ENCODE measurements at places on chromosomes 11 and 22.
A peak's percentile ranks its signal among the peaks of the same experiment; 100 is the strongest.

DNA sequence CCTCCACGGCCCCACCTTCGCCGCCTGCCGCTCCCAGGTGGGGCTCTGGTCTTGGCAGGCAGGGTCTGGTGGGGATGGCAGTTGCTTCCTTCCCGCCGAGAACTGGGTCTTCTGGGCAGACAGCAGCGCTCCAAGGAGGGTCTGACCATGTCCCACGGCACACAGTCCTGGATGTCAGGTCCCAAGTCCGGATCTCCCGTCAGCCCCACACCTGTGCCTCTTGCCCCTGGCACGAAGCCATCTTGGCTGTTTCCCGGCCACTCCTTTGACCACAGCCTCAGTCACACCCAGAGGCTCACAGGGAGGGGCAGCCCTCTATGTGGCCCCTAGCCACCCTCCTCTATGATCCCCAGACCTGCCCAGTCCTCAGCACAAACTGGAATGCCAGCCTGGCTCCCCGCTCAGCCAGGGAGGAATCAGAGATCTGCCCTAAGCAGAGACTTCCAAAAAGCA is 14.3 kb downstream of the MUC5B start:
- no peak for DNase-seq

DNA sequence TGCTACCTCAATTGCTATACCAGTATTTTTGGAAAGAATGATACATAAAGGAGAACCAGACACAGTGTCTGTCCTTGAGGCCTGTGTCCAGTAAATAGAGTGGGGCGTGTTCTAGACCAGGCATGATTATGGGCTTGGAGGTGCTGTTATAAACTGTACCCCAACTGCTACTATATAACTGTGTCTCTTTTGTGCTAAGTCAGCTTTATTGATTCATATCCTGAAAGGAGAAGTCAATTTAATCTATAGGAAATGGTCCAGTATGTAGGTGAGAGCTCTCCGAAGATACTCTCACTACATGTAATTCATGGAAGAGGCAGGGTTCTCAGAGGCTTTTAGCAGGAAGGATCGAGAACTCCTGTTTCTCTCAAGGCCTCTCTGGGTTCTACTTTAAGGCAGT is 334.3 kb downstream of the TMEM135 start:
- no peak for DNase-seq

DNA sequence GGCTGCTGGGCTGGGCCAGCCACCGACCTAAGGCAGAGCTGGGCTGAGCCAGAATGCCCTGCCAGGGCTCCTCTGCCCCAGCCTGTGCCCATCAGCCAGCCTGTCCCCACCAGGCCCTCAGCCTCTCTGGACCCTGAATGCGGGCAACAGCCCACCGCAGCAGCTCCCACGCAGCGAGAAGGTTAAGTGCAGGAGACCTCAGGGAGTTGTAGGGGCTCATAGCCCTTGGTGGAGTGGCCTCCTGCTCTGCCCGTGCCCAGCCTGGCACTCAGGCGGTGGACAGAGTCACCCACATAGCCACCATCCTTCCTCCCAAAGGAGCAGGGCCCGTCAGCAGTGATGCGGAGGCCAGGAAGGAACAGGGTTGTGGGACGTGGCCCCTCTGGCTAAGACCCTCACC is 19.1 kb downstream of the WNT7B start:
- no peak for DNase-seq

DNA sequence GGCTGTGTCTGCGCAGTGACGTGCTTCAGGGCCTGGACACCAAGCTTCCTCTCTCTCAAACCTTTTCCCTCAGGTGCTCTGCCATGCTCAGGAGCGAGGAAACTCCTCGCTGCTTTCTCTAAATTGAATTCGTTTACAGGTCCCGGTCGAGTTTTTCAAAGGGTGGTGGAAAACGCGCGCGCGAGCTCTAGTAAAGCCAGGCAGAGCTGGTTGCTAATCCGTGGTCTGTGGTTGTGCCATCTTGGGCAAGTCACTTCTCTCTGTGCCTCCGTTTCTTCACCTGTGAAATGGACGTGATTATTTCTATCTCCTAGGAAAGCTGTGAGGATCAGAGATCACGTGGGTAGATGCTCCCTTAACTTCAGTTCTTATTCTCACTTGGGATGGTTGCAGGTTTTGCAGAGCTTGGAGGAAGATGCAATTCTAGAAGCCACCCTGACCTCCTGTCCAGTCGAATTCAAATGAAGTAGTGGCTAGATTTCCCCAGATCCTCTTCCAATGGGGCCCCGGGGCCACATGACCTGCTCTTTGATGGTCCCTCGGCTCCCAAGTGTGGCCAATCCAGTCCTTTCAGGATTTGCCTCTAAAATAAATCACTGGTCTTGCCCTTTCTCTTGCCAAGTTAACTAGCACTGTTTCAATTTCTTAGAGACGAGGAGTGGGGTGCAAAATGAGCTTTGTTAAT is 10.5 kb upstream of the ALX4 start:
- DNase-seq: no peak

DNA sequence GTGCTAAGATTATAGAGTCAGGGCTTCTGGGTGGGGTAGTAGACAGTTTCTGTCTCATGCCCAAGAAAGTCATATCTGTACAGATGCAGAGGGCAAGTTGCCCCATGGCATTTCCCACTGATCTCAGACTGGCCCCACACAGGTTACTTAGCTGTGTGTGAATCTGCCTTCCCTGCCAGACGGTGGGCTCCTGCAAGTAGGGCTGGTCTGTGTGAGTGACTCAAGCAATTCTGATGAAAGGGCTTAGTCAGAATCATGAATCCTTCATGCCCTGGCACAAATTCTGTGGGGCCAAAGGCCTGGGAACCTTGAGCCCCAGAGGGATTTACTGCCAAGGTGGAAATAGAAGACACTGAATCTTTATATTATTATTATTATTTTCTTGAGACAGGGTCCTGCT is 30.4 kb downstream of the USH1C start:
- no peak for DNase-seq

DNA sequence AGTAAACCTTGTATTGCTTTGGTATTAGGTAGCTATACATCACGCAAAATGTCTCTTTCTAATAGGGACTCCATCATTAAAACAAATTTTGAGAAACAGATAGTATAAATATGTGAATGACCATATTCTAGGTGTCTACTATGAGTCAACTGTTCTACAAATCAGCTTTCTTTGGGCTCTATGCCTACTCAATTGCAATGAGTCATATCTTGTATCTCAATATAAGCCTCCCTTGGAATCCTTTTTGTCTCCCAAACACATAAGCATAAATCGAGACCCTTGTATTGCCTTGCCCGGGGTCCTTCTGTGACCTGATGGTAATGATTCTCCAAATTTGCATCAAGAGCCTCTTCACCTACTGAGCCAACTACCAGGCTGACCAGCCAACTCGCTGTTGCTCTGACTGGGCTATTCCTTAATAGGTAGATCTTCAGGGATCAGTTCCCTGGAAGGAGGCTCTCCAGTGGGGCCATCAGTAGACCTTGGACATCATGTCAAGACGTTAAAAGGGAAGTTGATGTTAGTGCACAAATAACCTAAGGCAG is 22.2 kb downstream of the BLID start:
- DNase-seq: no peak

GRCh38 chr11:103997082-103997481 is 39.4 kb upstream of the DDI1 start:
- no peak for DNase-seq

DNA sequence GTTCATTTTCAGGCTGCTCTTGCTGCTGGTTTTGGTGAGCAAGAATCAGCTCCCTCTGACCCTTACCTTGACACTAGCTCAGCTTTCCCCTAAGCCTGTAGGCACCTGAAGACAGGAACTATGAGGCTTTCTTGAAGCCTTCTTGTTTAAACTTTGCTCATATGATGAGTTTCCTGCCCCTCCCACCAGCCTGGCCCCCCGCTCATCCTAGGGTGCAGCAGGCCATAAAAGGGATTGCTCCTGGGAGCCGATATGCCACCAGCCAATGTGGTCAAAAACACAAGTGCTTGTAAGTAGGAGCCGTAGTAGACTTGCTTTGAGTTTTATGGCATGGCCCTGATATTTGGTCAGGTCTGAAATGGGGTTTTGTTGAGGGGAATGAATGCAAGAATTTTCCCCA is 164.7 kb downstream of the DSCAML1 start:
- DNase-seq: no peak

GRCh38 chr11:59647245-59647980 is 21.4 kb downstream of the PATL1 start:
- peak; percentile 75 for DNase-seq

DNA sequence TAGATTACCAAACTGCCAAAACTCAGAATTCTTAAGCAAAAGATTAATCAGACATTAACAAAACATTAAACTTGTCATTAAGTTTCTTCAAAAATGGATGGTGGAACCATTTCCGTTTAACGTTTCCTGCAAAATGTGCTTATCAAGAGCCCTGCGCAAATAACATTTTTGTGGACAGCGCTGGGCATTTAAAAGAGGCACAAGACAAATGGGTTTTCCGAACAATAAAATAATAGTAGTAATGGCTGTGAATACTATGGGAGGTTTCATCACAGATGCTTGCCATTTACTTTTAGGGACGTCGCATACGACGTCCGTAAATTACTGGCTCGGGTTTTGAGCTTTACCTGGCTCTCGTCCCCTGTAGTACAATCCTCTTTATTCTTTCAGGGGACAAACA is 1.1 kb downstream of the NPAT start:
- DNase-seq: peak; percentile 5

DNA sequence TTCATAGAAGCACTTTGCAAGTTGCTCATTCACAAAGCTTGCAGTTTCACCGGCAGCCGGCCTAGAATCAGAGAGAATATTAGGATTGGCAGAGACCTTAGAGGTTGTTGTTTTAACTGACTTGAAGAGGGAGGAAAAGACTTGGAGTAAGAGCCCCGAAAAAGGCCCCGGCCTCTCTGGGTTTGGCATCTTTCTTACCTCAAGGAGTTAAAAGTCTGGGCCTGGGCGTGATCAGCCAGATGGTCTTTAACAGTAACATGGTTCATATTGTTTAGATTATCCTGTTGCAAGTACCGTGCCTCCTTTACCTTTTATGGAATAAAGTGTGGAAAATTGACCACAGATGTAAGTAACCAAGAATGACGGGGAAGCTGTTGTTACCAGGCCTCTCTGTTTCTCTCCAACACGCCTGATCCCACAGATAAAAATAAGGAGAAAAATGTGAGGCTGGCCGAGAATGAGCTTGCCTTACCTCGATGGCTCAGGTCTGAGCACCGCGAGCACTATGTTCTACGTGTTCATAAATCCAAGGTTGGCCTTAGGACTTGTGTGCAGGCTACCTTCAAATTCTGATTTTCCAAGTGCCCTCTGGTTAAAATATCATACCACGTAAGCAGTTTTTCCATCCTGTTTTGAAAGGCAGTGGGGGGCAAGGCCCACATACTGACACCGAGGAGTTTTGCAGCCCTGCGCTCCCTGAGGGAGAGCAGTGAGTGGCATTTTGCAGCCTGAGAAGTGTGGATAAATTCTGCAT is 56.4 kb downstream of the PARVA start:
- DNase-seq: no peak

DNA sequence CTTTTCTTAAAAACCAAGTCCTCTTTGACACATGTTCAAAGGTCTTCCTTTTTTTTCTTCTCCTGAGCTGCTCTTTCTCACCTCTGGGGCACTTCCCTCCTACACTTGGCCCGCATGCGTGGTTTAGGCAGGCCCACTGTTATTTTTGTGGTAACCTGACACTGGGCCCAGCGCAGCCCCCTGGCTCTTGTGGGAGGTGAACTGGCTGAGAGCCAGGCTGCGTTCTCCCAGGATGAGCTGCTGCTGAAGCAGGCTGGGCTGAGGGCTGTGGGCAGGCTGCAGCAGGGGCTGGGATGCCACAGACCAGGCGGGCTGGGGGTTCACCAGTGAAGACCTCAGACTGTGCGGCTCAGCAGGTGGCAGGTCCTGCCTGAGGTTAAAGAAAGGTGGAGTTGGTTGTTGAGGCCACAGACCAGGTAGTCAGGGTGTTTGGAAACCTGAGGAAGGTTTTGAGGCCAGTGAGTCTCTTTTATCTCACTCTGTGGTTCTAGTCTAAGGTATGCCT is 72.4 kb downstream of the TEAD1 start:
- no peak for DNase-seq

All from inflammatory macrophage treated with lipopolysaccharide for 4 hours (primary cell).